Pons (tissue), 1 donor: ENCODE measurements at places on chromosomes 5 and 9.

- no peak for DNase-seq
Observed at GRCh38 chr5:173997331-173997730, 8.4 kb downstream of the C5orf47 start.

DNA sequence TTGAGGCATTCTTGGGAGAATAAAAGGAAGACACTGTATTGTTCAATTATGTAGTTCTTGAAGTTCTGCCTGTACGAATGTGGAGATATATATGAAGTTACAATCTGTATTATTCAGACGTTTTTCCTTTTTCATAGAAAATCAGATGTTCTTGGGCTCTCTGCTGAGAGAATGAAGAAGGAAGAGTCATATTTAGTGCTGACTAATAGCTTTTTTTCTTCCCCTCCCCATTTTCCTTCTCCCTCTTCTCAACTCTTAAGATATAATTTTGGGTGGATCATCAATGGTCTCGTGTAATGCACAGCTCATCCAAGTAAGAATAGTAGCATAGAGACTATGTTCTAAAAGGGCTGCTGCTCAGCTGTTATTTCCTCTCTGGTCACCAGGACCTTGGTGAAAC is 23.0 kb upstream of the FBXL7 start:
- no peak for DNase-seq

DNA sequence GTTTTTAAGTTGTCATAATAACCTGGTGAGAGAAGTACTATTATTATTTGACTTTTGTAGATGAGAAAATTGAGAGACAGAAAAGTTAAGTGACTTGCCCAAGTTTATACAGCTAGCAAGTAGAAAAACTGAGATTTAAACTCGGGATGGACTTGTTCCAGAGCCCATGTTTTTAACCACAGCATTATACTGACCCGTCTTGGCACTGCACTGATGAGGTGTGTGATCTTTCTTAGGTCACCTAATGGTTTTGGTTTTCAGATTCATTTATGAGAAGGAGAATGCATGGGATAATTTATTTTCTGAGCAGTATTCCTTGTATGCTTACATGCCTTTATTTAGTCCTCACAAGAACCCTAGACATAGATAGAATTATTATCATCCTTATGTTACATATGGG is 201.8 kb upstream of the CDKN2B start:
- DNase-seq: no peak

- DNase-seq: no peak
Observed at GRCh38 chr5:121667292-121667691, 184.4 kb upstream of the FTMT start.

DNA sequence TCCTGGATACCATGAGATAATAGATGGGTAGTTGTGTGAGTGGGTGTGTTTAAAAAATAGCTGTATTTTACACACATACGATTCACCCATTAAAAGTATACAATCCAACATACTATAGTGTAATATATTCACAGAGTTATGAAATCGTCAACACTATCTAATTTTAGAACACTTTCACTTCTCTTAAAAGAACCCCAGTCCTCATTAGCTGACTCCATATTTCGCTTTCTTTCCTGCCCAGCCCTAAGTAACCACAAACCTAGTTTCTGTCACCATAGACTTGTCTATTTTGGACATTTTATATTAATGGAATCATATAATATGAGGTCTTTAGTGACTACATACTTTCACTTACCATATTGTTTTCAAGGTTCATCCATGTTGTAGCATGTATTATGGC is 63.8 kb upstream of the S1PR3 start:
- DNase-seq: no peak

DNA sequence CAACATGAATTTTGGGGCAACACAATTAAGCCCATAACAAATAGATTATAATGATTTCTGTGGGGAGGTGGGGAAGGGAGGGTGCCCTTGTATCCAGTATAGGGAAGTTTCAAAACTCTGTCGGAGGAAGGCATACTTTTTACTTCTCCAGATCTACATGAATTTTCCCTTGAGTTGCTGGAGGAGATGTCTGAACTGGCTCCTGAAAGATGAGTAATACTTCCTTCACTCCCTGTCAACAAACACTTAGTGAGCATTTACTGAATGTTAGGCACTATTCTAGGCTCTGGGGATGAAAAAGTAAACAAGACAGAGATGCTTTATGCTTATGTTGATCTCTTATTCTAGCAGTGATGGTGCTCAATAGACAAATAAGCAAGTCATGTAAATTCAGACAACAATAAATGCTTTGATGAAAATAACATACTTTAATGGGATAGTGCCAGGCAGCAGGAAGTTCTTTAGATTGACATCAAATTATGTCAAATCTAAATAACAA is 197.9 kb upstream of the ANKH start:
- no peak for DNase-seq

DNA sequence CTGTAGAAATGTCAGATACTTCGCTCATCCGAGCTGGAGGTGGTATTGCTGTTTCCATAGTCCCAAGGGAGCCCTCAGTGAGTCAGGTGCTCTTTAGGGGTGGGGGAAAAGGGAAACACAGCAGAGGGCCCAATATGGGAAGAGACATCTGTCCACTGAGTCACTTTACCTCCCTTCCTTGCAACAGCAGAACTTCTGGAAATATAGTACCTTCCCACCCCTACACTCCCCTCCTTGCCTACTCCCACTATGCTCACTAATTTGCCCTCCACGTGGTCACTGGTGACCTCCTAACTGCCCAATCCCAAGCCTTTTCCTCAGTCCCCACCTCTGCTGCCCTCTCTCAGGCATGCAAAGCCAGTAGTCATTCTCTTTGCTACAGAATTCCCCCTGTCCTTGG is 1.9 kb downstream of the HK3 start:
- no peak for DNase-seq

- no peak for DNase-seq
Observed at GRCh38 chr9:136201609-136202453, 3.1 kb downstream of the LHX3 start.

DNA sequence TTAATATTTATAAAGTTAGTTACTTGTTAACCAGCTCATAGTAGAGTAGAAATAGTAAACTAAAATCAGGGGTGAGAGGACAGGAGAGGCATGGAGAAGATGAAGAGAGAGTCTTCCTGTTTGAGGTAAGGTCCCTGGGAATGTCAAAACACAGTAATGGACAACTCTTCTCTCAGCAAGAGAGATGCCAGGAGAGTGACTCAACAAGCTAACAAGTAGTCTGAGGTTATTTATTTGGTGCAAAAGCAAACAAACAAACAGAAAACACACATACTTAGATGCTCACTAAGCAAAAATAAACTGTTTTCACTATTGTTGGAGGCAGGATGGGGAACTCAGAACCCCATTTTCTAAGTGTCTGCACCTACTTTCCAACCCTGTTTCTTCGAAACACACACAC is 333.2 kb upstream of the RFX3 start:
- no peak for DNase-seq

DNA sequence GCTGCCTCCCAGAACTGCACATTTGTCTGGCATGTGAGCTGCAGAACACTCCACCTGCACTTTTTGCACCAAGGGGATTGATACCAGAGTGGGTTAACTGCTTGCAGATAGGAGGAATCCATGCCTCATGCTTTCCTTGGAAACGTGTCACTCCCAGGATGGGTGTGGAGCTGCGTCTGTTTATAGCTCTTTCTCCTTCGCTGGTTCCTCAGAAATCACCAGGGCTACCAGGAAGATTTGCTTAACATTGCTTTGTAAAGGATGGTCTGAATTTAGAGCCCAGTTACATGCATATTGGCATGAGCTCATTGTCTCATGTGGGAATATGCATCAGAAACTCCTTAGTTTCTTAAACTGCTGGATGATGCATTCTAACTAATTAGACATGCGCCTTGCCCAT is 234.6 kb downstream of the GADD45G start:
- no peak for DNase-seq

- no peak for DNase-seq
Observed at GRCh38 chr9:13244181-13244580, 35.3 kb downstream of the MPDZ start.

GRCh38 chr9:745761-746380 is 95.6 kb upstream of the DMRT1 start:
- DNase-seq: no peak

GRCh38 chr9:71357346-71357745 is 235.9 kb upstream of the TRPM3 start:
- DNase-seq: no peak

- no peak for DNase-seq
Observed at GRCh38 chr9:82149501-82149946, 161.0 kb downstream of the SPATA31D1 start.

DNA sequence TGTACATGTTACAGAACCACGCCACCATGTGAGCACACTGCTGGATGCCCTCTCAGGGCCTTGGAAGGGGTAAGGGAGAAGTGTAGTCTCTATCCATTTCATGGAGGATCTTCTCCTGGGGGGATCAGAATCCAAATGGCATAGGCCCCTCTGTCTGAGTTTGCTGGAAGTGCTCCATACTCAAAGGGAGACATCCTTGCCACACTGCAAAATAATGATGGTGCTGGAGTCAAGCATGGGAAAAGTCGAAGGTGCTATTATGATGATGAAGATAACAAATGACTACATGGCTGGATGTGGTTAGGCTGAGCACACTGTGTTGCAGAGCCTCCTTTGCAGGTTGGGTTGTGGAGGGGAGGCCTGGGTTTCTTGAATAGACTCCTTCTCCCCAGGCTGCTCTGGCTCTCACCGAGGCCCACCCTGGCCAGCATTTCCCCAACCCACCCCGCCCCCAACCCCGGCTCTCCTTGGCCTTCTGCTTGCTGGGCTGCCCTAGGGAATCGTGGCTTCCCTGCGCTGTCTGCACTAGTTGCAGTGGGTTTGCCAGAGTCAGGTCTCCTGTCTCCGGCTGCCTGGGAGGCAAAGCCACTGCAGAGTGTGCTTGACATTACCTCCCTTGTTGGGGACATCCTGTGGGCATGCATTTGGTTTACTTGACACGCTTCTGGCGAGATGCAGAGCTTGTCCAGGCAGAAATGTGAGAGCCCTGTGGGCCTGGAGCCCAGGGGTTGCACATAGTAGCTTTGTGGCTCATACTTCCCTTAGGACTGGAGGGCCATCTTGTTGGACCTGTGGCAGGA is 3.0 kb downstream of the MVB12B start:
- DNase-seq: no peak
